ENCODE measurements at places on chromosomes 5 and 9.

DNA sequence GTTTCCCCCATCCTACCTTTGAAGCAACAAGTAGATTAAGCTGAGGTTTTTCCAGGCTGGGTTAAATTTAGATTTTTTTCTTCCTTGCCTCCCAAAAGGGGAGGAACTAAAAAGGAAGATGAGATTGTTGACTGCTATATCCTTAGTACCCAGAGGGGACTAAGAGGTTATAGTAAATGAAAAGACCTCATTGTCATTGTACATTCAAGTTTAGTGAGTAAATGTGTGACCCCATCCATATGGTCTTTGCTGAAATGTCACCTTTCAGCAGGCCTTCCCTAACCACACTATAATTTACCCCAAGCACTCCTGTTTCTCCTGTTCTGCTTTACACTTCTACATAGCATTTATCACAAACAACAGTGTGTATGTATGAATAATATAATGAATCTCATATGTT lies 35.8 kb upstream of the CHD1 start:
- DNase-seq = no peak
- H3K27ac ChIP-seq = no peak overlapping the region
- H3K36me3 ChIP-seq = peaks cover 5% of the 10 kb centered on the region
- H3K27me3 ChIP-seq = no peaks in the 10 kb centered on the region

GRCh38 chr5:56147659-56148230 lies 85.4 kb downstream of the ANKRD55 start:
- H3K4me1 ChIP-seq = peaks cover 31% of the 10 kb centered on the region
- no peak overlapping the region for H3K27ac ChIP-seq
- H3K4me3 ChIP-seq = no peak overlapping the region
- DNase-seq = no peak

- H3K4me3 ChIP-seq = no peak overlapping the region
- H3K27me3 ChIP-seq = no peaks in the 10 kb centered on the region
- no peaks in the 10 kb centered on the region for H3K36me3 ChIP-seq
These were observed 86.0 kb downstream of the GCNT4 start for GRCh38 chr5:74966141-74967026.

GRCh38 chr5:32116574-32117313 lies 57.4 kb downstream of the GOLPH3 start:
- no peaks in the 10 kb centered on the region for H3K27me3 ChIP-seq
- no peak overlapping the region for H3K4me3 ChIP-seq
- no peak for DNase-seq
- H3K4me1 ChIP-seq = no peaks in the 10 kb centered on the region

DNA sequence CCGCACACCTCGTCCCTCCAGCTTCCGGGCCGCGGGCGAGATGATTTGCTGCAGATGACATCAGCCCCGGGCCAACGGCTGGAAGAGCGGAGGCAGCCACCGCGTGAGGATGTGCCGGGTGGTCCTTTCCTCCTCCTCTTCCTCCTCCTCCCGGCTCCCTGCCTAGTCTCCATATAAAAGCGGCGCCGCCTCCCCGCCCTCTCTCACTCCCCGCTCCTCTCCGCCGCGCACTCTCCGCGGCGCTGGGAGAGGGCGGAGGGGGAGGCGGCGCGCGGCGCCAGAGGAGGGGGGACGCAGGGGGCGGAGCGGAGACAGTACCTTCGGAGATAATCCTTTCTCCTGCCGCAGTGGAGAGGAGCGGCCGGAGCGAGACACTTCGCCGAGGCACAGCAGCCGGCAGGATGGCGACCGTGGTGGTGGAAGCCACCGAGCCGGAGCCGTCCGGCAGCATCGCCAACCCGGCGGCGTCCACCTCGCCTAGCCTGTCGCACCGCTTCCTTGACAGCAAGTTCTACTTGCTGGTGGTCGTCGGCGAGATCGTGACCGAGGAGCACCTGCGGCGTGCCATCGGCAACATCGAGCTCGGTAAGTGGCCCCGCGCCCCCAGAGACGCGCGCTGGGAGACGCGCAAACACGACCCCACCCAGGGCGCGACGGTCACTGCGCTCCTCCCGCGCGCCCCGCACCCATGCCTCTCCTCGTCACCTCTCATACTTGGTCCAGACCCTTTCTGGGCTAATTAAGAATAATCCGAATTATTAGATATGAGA lies at the start of gene MAP1B:
MAP1B (plus strand) TSS at position 345 of the 770 bp plus-strand sequence; CDS start at position 402, 57 bp downstream.
- H3K27me3 ChIP-seq = peaks cover 17% of the 10 kb centered on the region
- no peaks in the 10 kb centered on the region for H3K36me3 ChIP-seq
- H3K4me3 ChIP-seq = peak within 1 kb of the TSS; percentile 91
- H3K4me1 ChIP-seq = peaks cover 31% of the 10 kb centered on the region
- DNase-seq = peak; percentile 83

- DNase-seq = no peak
These were observed 35.0 kb downstream of the TGFBR1 start for GRCh38 chr9:99139868-99140267.

DNA sequence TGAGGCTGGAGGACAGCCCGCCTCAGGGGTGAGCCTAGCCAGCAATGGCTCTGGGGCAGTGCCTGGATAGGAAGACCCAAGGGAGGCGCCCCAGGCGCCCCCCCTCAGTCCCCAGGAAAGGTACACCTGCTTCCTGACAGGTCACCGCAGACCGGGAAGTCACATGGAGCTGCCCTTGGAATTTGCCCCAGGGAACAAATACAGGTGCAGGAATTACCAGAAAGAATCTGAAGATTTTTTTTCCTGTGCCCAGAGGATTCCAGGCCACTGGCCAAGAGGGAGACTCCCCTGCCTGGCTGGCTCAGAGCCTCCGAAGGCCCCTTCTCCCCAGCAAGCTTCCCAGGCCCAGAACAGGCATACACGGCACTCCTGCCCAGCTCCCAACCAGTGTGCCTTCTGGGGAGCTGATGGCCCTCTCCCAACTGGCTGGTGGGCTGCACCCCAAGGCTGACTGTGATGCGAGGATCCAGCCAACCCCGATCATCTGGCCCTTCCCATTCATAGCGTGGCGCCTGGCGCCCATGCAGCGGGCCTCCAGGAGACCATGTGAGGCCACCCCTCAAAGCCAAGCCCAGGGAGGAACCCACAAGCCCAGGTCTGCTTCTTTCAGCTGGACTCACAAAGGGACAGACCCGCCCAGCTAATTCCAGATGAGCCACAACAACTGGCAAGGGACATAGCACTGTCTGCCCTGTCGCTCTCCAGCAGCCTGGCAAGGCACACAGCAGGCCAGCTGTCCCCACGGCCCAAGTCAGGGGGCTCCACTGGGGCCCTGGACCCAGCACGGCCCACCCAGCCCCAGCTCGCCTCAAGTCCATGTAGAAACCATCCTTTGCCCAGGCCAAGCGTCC lies 2.3 kb downstream of the TPRN start:
- H3K4me1 ChIP-seq = peaks cover 17% of the 10 kb centered on the region
- peak overlapping the region; percentile 74 for H3K4me3 ChIP-seq
- no peak for DNase-seq
- no peaks in the 10 kb centered on the region for H3K27me3 ChIP-seq

- H3K4me3 ChIP-seq = no peak overlapping the region
- peaks cover 58% of the 10 kb centered on the region for H3K4me1 ChIP-seq
- no peak overlapping the region for H3K27ac ChIP-seq
- H3K36me3 ChIP-seq = peaks cover 32% of the 10 kb centered on the region
These were observed 10.3 kb downstream of the SEMA6A start for GRCh38 chr5:116564312-116564711.

DNA sequence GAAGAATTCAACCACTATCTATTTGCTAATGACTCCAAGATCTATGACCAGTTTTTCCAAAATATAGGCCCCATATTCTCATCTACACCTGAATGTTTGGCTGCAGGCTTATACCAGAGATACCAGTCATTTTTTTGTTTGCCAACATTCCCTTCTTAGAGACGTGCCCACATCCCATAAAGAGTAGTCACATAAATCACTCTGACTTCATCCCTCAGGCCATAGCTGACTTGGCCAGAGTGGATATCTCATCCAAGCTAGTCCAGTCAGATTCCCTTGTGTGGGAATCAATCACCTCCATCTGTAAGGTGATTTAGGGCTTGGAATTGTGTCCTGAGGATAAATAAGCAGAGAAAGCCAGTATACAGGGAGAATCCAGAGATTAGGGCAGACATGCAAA lies 124.3 kb upstream of the SLC24A2 start:
- no peaks in the 10 kb centered on the region for H3K27me3 ChIP-seq
- DNase-seq = no peak
- no peaks in the 10 kb centered on the region for H3K4me1 ChIP-seq
- H3K4me3 ChIP-seq = no peak overlapping the region
- no peaks in the 10 kb centered on the region for H3K36me3 ChIP-seq

Data from type B pancreatic cell (in vitro differentiated cells).